ENCODE measurements at places on chromosomes 7 and 10.

DNA sequence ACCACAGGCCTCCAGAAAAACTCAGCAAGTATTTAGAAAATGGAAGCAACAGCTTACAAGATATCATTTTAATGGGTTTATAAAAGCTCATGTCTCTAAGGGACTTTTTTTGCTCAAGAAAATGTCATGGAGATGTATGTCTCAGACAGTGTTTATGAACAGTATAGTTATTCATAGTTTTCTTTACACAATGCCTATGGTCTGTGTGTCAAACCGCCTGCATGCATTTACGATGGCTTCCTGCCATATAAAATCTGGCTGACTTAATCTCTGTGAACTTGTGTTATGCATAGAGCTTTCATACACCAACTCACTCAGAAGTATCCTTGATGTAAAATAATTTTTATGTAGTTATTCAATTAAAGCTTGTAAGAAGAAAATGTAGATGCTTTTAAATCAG is 1314.2 kb upstream of the LRRTM3 start:
- DNase-seq = no peak

DNA sequence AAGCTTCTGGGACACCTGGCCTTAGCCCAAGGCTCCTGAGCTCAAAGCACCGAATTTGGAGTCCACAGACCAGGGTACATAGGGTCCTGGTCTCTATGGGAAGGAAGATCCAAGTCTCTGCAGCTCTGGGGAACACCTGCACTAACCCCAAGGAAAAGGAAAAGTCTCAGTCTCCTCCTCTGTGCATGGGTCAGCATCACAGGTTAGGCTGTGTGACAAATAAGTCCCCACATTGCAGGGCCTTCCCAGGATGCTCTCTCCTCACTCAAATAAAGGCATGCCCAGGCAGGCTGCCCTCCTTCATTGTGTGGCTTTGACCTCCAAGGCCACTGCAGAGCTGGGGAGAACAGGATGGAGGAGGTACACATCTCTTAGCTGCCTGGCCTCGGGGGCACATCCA is 121.0 kb upstream of the ZMIZ1 start:
- DNase-seq = no peak

DNA sequence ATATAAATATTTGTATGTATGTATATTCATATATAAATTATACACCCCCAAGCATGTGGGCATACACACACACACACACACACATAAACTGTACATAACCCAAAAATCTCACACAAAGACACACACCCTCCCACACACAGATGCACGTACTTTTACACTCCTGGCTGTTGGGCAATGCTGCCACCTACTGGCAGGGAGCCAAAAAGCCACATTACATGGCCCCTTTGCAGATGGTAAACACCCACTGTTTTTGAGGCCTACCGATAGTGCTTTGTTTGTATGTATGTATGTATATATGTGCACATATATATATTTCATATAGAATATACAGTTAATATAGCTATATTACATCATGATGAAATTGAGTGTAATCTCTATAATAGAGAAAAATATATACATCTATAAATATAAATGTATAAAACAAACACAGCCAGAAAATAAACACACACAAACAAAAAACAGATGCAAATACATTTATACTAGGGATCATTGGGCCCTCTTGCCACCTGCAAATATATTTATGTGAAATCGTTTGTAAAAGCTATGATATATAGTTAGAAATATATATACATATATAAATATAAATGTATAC is 120.1 kb upstream of the ACBD5 start:
- no peak for DNase-seq

DNA sequence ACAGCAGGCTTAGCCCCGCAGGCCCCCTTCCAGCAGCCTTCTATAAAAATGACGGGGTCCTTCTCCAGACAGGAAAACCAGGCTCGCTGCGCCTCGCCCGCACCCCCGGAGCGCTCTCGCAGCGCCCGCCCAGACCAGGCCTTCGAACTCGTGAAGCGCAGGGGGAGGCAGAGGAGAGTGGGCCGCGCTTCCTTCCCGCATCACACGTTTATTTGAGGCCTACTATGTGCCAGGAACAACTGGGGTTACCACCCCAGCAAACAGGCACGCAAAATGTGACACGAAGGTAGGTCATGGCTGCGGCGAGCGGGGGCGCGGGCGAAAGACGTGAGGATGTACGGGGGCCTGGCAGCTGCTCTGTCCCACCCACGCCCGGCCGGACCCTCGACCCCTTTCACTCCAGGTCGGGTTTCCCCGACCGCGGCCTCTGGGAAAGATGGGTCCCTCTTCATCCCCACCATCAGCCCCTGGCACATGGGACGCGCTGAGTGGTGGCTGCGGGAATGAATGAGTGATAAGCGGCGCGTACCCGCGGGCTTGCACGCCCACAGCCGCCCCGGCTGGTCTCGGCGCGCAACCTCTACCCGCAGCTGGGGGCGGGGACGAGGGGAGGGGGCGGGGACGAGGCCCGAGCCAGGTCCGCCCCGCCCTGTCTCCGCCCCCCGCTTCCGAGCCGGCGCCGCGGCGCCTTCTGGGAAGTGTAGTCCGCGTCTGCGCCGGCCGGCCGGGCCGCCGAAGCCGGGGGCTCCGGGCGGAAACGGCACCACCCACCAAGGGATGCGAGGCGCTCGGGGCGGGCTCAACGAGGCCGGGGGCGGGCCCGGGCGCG is 59.1 kb downstream of the ZNF467 start:
- DNase-seq = peak; percentile 86

DNA sequence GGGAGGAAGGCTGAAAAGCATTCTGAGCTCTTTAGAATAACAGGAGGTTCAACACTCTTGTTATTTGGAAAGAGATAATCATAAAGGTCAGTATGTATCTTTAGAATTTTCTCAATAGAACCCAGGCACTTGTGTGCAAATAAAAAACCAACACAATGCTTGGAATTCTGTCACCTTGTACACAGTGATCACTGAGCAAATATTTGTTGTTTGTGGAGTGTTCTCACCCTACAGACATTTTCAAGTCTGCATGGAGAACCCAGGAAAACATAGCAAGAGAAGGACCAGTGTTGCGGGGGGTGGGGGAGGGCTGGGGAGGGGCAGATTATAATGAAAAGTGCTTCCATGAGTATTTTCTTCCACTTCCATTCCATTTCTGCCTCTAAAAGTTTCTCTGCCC is 87.4 kb downstream of the FAM107B start:
- peak; percentile 42 for DNase-seq

DNA sequence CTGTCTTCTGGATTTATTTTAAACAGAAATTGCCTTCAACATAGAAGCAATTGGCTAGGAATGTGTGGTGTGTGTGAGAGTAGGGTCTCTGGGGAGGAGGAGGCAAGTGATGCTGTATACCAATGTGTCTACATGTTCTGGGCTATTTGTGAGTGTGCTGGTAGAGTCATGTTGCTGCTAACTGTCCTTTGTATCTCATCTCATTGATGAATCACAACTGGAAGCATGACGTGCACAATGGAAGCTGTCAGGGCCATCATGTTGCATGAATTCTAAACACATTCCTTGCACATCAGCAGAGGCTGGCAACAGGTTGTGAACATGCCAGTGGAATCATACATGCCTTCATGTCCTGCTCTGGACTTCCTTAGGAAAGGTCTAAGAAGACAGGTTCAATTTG is 199.7 kb downstream of the BMPER start:
- no peak for DNase-seq

GRCh38 chr10:51230887-51231585 is 156.7 kb downstream of the PRKG1 start:
- no peak for DNase-seq

DNA sequence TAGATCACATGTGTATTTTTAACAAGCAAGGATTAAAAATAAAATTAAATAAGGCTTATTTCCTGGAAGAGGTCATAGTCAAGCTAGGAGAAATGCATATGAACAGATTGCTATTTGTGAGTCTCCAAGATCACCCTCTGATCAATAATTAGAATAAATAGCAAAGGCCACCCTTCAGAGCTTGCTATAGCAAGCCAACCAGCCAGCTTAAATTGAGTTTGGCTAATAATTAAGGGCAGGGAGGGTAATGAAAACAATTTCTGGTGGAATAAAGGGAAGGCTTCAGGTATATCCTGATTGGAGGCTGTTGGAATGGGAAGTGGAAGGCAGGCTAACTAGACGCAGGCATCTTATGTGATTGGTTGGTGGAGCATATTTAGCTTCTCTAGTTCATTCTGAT is 403.5 kb downstream of the ARL4A start:
- no peak for DNase-seq

GRCh38 chr10:13165177-13165576 is 3.8 kb downstream of the MCM10 start:
- DNase-seq = no peak

GRCh38 chr7:27200761-27201579 is 1.1 kb upstream of the HOXA13 start:
- DNase-seq = no peak

- DNase-seq = no peak
Observed at GRCh38 chr7:47505312-47506007, 76.5 kb downstream of the TNS3 start.

DNA sequence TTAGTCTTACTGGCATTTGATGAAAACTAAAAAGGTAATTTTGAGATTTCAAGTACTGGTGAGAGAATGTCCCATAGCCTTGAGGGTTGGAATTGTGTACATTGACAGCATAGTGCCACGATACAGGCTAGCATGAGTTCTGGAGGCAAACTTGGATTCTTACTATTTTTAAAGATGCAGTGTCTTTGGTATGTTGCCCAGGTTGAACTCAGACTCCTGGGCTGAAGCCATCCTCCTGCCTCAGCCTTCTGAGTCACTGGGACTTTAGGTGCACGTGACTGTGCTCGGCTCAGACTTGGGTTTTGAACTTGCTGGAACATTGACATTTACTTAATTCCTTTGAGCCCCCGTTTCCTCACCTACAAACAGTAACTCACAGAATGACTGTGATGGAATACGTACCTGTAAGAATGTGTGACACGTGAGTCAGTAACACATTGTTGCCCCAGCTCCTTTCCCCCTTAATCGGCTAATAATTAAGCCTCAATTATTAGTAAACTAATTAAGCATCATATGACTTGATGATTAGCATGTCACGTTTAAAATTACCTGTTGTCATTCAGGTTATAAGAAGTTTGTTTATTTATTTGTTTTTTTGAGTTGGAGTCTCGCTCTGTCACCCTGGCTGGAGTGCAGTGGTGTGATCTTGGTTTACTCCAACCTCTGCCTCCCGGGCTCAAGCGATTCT is 10.6 kb downstream of the DNAJB6 start:
- DNase-seq = no peak

- DNase-seq = peak; percentile 100
Observed at GRCh38 chr7:155230169-155230593, 67.5 kb upstream of the INSIG1 start.

GRCh38 chr10:126905776-126906703 is 812 bp downstream of the DOCK1 start:
- no peak for DNase-seq

- no peak for DNase-seq
Observed at GRCh38 chr7:151504715-151505326, 14.9 kb downstream of the RHEB start.

- DNase-seq = no peak
Observed at GRCh38 chr10:106311590-106311989, 852.9 kb downstream of the SORCS1 start.

DNA sequence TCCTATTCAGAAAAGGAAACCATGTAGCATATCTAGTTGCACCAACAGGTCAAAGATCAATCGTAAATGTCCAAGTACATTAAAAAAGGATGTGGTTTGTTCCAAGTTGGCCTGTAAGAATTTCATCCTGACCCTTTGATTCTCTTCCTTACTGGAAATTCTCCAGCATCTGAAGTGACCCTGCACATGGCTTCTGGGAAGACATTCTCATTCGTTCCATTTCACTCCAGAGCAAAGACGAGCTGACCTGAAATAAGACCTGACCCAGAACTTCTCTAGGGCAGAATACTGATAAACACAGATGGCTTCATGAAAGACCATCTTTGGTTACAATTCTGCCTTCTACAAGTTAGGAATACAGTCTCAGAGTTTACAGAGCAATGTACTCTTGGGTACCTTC is 39.8 kb downstream of the ASB4 start:
- no peak for DNase-seq

DNA sequence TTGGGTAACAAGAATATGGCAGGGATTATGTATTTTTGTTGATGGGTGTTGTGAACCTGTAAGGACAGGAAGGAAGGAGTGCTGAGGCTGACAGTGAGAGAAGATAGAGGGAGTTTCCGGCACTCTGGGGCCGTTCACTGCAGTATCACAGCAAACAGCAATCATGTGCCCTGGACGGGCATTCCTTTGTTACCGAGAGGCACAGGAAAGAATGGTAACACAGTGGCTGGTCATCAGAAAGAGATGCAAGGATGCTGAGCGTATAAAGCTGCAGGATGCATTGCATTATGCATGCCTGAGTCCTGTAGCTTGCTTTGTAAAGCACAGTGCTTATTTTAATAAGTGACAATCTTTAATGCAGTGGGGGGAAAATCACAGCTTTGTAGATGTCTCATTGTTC is 286.8 kb downstream of the RPS24 start:
- no peak for DNase-seq

DNA sequence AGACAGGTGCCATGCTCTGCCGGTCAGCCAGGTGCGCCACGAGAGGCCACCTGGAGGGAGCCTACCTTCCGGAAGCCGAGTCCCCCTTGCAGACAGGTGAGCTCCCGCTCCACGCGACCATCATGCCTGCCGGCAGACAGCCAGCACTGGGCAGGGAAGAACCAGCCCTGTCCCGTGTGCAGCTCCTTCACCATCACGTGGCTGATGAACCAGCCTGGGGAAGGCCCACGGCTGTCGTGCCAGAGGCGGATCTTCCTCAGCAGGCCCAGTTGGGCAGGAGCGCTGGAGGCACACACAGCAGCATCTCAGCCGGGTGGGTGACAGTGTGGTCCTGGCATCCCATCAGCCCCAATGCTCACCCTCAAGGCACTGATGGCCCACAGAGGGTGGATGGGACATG is 108.9 kb downstream of the PKD1L1 start:
- no peak for DNase-seq

- DNase-seq = no peak
Observed at GRCh38 chr7:101875283-101875846, 57.9 kb downstream of the CUX1 start.

GRCh38 chr7:90570373-90570959 is 25.7 kb upstream of the CDK14 start:
- DNase-seq = no peak

DNA sequence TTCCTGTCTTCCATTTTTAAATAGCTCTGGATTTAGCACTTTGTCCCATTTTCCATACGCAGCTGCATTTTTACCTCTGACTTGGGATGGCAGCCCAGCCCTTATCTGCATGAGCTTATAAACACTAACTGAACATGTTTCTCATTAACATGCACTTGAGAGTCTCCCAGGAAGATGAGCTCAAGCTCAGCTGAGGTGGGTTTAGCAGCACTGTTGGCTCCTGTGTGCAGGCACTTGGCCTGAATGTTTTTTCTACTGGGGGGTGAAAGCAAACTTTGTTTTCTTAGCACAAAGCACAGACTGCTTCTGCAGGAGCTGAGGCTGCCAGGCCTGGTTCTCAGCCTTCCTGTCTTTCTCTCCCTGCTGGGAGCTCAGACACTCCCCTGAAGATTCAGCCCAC is 1093.6 kb upstream of the AUTS2 start:
- DNase-seq = no peak

- DNase-seq = no peak
Observed at GRCh38 chr10:121378251-121378801, 219.9 kb downstream of the FGFR2 start.

GRCh38 chr7:122886357-122887081 is at the start of gene CADPS2:
TSS of gene CADPS2 (minus strand) at chr7:122886460. CDS start at chr7:122886337, 123 bp downstream.
- DNase-seq = peak; percentile 92

GRCh38 chr10:103188853-103189252 is 4.2 kb downstream of the NT5C2 start:
- DNase-seq = no peak

GRCh38 chr7:82602066-82602465 is 158.5 kb upstream of the CACNA2D1 start:
- no peak for DNase-seq
